ENCODE measurements at places on chromosomes 5 and 9.

GRCh38 chr9:106753155-106753671 is 109.8 kb upstream of the ZNF462 start:
- no peak for DNase-seq

GRCh38 chr9:17025281-17025680 is 109.6 kb upstream of the CNTLN start:
- no peak for DNase-seq

DNA sequence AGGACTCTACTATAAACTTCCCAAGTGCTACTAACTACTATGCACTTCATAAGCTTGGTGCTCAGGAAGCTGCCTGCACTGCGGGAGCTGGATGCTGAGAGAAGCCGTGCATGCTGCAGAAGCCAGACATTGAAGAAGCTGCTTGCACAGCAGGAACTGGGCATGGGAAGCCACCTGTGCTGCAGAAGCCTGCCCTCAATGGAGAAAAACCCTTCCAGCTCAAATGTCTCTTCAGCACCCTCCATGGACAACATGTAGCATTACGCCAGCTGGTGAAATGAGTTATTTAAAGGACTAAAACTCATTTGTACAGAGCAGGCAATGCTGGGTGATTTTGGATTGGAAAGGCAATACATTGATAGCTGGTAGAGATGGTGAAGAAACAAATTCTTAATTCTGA is 247.2 kb downstream of the KIF4B start:
- no peak for DNase-seq

- DNase-seq: no peak
These were observed 29.5 kb downstream of the MRPS27 start for GRCh38 chr5:72290356-72291133.

DNA sequence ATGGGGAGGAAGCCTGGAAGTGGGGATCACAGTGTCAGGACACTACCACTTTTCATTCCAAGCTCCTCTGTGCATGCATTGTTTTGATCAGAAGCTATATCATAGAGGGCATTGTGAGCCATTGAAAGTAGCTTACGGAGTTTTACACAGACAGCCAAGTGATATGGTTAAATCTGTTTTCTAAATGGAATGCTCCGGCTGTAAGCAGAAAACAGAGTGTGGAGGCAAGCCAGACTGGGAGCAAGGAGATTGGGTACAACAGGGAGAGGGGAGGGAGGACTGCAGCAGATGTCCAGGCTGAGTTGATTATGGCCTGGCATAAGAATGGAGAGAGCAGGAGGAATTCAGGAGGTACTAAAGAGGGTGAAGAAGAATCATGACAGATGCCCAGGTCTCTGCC is 15.5 kb upstream of the SOWAHA start:
- DNase-seq: no peak

GRCh38 chr5:25190521-25191000 is 545.8 kb upstream of the CDH10 start:
- DNase-seq: no peak

DNA sequence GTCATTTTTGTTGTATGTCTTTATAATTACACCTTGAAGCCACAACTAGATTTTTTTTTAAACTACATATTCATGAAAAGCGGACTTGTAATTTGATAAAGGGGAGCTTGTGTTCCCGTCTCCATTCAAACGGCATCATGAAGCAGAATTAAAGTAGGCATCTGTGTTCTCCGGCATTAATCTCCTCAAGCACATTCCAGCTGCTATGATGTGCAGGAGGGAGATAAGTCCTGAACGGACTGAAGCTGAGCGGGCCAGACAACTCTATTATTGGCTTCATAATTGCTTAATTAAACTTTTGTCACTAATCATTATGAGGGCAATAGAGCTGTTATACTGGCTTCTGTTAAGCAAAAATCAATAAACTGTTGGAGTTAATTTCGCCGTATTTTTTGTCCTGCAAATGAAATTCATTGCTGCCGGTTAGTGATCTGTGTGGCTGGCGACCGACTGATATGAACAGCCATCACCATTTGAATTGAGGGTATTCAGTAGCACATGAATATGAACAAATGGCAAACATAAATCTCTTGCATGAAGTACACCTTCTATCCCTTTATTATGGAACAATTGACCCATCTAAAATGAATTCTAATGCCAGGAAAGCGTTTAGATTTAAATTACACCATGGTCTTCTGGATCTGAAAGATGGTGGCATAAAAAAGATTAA is 408.8 kb upstream of the IRX1 start:
- DNase-seq: no peak

GRCh38 chr5:157543825-157544622 is 31.6 kb downstream of the ADAM19 start:
- DNase-seq: no peak

DNA sequence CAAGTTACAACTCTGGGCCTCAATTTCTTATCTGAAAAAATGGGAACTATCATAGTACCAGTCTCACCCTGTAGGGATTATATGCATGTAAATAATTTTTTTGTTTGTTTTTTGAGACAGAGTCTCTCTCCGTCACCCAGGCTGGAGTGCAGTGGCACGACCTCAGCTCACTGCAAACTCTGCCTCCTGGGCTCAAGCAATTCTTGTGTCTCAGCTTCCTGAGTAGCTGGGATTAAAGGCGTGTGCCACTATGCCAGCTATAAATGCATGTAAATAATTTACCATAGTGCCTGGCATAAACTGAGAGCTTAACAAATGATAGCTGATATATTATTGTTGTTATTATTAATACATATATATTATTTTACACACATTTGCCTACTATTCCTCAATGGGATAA is 3.0 kb upstream of the ARHGAP26 start:
- DNase-seq: no peak

DNA sequence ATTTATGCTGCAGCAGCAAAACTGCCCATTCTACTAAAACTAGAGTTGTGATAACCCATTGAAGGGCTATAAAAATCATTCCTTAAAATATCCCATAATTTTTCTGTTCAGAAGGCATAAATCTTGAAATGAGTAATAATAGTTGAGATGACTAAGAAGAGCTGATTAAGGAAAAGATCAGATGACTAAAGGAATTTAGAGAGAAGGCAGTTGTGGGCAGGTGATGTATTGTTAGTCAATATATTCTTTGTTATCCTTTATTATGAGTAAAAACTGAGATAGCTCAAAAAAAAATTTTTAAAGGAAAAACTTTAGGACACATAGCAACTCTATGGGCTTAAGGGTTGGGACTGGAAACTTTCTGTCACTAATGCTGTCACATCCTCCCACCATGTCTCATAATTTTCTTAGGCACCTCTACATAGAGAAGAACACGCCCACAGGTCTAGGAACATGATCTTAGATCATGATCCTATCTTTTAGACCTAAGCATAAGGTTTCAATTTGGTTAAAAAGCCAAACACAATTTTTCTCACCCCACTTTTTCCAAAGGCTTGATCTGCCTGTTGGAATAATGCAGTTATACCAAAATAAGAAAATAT is 597.5 kb upstream of the MEF2C start:
- DNase-seq: no peak

- no peak for DNase-seq
These were observed 141.8 kb downstream of the SLCO4C1 start for GRCh38 chr5:102154291-102154690.

- DNase-seq: no peak
These were observed 9.6 kb downstream of the NDFIP1 start for GRCh38 chr5:142118155-142118686.

Measured in cardiac septum (tissue), 1 donor.